ENCODE measurements at places on chromosomes 2 and 18.

- DNase-seq: no peak
Observed at GRCh38 chr18:29156531-29156930, 979.6 kb upstream of the CDH2 start.

DNA sequence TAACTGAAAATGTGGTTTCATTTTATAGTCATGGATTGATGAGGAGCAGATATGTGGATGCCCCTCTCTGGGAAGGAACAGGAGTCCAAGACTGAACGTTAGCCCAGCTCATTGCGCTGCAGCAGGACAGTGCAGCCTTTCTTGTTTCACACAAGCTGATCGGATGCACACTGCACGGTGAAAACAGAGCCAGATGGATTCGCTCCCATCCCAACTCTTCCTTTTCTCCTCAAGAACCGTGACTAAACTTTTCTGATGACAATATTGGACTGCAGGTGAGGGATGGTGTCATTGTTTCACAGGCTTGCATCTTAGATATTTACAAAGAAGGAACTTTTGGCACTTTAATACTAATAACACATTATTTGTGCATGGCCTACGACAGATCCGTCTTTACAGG lies 33.8 kb upstream of the COPS8 start:
- DNase-seq: no peak

DNA sequence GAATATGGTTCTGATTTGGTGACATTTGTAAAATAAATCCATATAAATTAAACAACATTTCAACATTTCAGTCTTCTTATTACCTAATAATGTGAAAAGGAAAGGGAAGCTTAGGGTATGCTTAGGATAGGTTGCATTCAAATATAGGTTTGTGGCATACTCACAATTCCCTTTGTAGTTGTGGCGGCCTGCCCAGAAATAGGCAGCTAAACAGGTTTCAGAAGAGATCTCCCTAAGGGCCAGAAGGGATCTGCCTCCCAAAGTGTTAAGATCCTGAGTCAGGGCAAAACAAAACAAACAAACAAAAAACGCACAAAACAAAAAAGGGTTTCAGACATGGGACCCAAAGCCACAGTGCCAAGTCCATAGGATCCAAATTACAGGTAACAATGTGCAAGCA lies 41.4 kb upstream of the TCF7L1 start:
- no peak for DNase-seq

DNA sequence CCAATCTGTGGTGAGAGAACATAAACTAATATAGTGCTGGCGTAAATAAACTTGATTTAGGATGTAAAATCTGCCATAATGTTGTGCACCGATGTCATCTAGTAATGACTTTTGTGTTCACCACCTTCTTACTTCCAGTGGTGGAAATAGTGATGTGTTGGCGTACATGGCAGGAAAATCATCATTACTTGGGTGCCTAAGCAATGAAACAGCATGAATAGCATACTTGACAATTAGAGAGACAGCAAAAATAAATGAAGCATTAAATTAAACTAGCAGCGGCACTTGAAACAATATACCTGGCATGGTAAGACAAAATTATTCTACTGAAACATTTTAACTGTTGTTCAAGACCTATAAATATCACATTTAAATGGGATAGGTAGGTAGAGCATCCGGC lies 73.2 kb upstream of the DSC1 start:
- no peak for DNase-seq

- DNase-seq: no peak
Observed at GRCh38 chr2:44638649-44639048, 276.9 kb downstream of the CAMKMT start.

Data from activated CD8-positive, alpha-beta memory T cell treated with anti-CD3 and anti-CD28 coated beads, Interleukin-2, amount 50 U/mL, for 4 hours (primary cell).